ENCODE measurements at places on chromosomes 5 and 9. TPM values are rescaled to one million over a fixed set of nuclear protein-coding genes. Genes with fewer than 3 reads are reported as not detected.

- ATAC-seq: peak; percentile 59
Observed at GRCh38 chr9:20580673-20581072, 41.6 kb downstream of the MLLT3 start.

Gene PFN3
- total RNA-seq: not detected

DNA sequence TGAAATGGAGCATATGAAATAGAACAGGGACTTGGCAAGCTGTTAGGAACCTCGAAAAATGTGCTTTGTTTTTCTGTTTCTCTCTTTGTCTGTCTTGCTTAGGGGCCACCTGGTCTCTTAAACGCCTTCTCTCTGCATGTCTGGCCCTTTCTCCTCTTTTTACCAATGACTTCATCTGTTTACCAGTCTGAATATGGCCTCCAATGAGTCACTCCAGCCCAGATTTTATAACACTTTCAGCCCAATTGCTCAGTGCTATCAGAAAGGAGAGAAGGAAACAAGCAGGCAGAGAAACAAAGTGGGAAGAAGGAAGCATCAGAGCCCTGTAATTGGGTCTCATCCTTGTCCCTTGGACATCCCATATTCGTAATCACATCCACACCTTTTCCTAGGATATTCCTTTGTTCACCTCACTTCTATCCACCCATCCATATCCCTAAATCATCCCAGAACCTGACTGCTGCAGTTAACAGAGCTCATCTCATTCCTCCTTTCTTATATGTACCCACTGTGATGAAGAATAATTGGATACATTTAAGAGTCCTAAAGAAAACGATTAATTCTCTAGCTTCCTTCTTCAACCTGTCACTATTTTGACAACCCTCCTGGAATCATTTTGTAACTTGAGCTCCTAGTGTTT is 151.8 kb upstream of the GPR151 start:
- ATAC-seq: no peak

Gene ASPN
- total RNA-seq: 0.36 TPM

- ATAC-seq: no peak
Observed at GRCh38 chr5:141529873-141530272, 41.0 kb downstream of the PCDHGC5 start.

GRCh38 chr9:116451500-116452115 is 235.5 kb upstream of the TRIM32 start:
- ATAC-seq: no peak

Gene PCDHGA10
- total RNA-seq: 5.3 TPM

Gene FST
- total RNA-seq: 2.7 TPM

DNA sequence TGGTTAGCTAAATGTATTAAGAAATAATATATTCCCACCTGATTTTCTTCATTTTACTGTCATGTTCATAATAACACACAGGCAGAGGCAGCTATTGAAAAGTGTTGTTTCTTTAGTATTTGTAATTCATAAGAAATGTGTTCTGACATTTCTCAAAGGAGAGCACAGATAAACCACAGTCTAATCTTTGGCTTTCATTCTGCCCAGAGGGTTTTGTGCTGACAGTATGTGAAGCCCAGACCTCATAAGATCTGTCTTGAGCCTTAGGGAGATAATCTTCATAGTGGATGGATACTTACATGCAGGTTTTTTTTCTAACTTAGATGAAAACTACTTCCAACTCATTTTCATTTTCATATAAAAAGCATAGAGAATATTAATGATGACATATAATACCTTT is 206.1 kb downstream of the CHSY3 start:
- no peak for ATAC-seq

DNA sequence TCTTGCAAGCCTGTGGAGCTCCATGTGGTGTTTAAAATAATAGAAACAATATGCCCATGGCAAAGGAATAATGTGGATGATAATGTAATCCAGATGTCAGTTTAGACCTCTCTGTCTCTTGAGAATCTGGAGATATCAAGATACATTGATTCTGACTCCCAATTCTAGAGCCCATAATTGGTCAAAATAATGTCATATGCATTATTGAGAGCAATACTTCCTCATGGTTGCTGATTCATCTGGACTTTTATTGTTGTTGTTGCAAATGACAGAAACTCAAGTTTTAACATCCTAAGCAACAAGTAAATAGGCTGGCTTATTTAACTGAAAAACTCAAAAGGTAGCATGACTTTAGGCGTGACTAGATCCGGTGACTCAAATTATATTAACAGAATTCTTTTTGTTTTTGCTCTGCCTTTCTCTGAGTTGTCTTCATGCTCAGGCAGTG is 152.1 kb downstream of the PCSK1 start:
- peak; percentile 73 for ATAC-seq

DNA sequence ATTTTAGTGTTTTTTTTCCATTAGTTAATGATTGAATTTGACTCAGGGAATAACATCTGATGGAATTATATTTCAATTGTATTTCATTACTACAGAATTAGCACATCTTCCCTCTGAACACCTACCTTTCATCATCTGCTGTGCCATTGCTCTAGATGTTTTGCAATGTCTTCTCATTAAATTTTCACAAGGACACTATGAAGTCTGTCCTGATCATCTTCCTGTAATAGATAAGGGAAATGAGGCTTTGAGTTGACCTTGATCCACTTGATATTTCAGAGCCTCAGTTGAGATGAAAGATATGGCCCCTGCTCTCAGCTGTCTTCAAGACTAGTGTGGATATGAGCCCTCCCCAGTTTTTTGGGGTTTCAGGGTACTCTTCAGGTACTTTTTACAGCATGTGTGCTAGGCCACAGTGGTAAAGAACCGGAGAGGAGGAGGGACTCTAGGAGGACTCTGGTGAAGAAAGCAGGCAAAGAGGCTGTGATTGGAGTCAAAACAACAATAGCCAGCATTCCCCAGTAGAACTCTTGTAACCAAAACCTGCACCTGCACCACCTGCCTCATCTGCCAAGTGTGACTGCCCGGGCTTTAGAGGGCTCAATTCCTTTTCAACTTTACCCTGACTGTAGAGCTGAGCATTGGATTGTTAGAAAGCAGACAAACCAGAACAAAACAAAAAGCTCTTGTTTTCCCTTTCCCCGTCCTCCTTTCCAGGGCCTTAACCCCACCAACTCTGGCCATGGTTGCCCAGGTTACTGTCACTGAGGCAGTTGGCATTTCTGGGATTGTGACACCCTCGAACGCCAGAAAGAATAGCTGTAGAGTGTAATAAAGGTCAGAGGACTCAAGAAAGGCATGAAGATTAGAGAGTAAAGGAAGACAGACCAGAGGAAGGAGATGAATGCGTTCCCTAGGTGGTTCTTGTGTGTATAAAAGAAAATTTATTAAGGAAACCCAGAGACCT is 56.3 kb downstream of the ERAP1 start:
- peak; percentile 17 for ATAC-seq

GRCh38 chr9:28799876-28800275 is 1226.6 kb upstream of the C9orf72 start:
- ATAC-seq: no peak

Measured in esophagus mucosa (tissue), 1 donor.